Breast epithelium (tissue), 4 donors: ENCODE measurements at places on chromosomes 3 and 15. TPM values are rescaled to one million over a fixed set of nuclear protein-coding genes. Genes with fewer than 3 reads are reported as not detected.
A peak's percentile ranks its signal among the peaks of the same experiment; 100 is the strongest.

- no peak overlapping the region for H3K27ac ChIP-seq
- no peak overlapping the region for H3K4me3 ChIP-seq
- no peaks in the 10 kb centered on the region for H3K36me3 ChIP-seq
- no peaks in the 10 kb centered on the region for H3K4me1 ChIP-seq
Observed at GRCh38 chr3:111324645-111325044, 217.4 kb upstream of the CD96 start.

The ARPIN gene
- total RNA-seq: 22.3 TPM

GRCh38 chr3:46981932-46982471 lies 2.5 kb downstream of the NBEAL2 start:
- peaks cover 19% of the 10 kb centered on the region for H3K4me1 ChIP-seq
- H3K27me3 ChIP-seq: no peaks in the 10 kb centered on the region
- H3K36me3 ChIP-seq: no peaks in the 10 kb centered on the region
- peak; percentile 58 for DNase-seq

DNA sequence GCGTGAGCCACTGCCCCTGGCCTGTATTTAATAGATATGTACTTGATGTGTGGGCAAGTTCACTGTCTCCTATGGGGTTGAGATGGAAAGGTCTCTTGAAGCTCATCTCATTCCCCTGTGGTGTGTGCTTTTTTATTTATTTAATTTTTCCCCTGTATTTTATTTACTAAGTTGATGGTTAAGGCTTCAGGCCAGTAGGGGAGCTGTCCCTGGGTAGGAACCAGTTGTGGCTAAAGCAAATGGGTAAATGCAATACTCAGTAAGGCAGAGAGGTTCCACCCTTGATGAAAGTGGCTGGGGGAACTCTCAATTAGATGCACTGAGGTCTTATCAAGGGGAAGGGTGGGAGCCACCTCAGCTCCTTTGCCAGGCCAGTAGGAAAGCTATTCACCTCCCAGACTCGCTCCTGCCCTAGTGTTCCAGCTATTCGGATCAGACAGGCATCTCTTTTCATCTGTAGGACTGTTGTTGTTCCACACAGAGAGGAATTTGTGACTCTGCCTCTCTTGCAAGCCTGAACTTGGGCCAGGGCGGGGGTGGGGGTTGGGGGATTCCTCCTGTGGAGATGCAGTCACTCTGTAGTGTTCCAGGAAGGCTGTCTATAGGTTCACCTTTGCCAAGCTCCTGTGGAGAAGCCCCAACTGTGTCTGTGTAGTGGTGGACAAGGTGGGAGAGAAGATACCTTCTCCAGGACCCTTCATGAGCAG lies 26.1 kb downstream of the PCCB start:
- no peak for DNase-seq
- no peaks in the 10 kb centered on the region for H3K36me3 ChIP-seq
- H3K4me3 ChIP-seq: no peak overlapping the region
- H3K27ac ChIP-seq: no peak overlapping the region
- no peaks in the 10 kb centered on the region for H3K4me1 ChIP-seq

- H3K27me3 ChIP-seq: no peaks in the 10 kb centered on the region
- H3K27ac ChIP-seq: no peak overlapping the region
- no peaks in the 10 kb centered on the region for H3K4me1 ChIP-seq
- H3K4me3 ChIP-seq: no peak overlapping the region
- H3K36me3 ChIP-seq: no peaks in the 10 kb centered on the region
Observed at GRCh38 chr15:31439328-31439727, 112.7 kb downstream of the KLF13 start.

- no peaks in the 10 kb centered on the region for H3K27me3 ChIP-seq
- H3K27ac ChIP-seq: no peak overlapping the region
- no peak overlapping the region for H3K4me3 ChIP-seq
- no peaks in the 10 kb centered on the region for H3K36me3 ChIP-seq
- DNase-seq: no peak
- H3K4me1 ChIP-seq: no peaks in the 10 kb centered on the region
Observed at GRCh38 chr3:16423947-16424673, 89.4 kb downstream of the RFTN1 start.
